ENCODE measurements at places on chromosomes 1 and 21. TPM values are rescaled to one million over a fixed set of nuclear protein-coding genes. Genes with fewer than 3 reads are reported as not detected.

The ESPN gene
- total RNA-seq = 8.4 TPM

The ODR4 gene
- total RNA-seq = 13.9 TPM

The THAP3 gene
- total RNA-seq = 21.6 TPM

The MSH4 gene
- 0.62 TPM for total RNA-seq

The APCS gene
- not detected for total RNA-seq

The NID1 gene
- 72.0 TPM for total RNA-seq

The CD5L gene
- not detected for total RNA-seq

DNA sequence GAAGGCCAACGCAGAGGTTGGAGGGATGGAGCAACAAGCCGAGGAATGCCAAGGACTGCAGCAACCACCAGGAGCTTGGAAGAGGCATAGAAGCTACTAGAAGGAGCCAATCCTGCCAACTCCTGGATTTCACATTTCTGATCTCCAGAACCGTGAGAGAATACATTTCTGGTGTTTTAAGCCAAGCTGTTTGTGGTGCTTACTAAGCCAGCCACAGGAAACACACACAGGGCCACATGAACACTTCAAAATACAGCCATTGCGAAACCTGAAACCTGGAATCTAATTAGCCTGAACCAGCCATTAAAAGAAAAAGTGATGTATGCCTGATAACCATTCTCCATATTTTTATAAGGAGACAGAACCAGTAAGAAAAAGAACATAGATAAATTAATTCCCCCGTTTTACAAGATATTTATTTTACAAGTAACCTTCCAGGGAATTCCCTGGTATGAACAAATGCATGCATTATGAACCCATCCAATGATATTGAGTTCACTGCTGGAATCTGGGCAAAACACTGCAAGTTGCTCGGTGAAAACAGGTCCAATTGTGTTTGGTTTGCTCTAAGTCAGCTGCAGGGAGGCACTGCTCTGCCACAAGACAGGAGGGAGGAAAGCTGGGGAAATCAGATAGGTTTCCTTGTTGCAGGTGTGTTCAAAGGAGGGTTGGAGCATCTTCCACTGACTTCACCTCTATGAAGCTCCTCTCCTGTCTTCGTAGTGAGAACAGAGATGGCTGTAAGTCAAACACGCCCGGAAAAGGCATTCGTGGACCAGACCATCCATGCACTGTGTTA, 70.2 kb downstream of the ETS2 start:
- H3K27me3 ChIP-seq = no peaks in the 10 kb centered on the region
- no peaks in the 10 kb centered on the region for H3K4me1 ChIP-seq
- H3K4me3 ChIP-seq = no peak overlapping the region
- DNase-seq = no peak
- H3K36me3 ChIP-seq = no peaks in the 10 kb centered on the region

- no peaks in the 10 kb centered on the region for H3K4me1 ChIP-seq
- DNase-seq = no peak
- H3K27ac ChIP-seq = no peak overlapping the region
- H3K4me3 ChIP-seq = no peak overlapping the region
- no peaks in the 10 kb centered on the region for H3K36me3 ChIP-seq
These were observed 64.2 kb downstream of the VPS13D start for GRCh38 chr1:12294076-12294475.

DNA sequence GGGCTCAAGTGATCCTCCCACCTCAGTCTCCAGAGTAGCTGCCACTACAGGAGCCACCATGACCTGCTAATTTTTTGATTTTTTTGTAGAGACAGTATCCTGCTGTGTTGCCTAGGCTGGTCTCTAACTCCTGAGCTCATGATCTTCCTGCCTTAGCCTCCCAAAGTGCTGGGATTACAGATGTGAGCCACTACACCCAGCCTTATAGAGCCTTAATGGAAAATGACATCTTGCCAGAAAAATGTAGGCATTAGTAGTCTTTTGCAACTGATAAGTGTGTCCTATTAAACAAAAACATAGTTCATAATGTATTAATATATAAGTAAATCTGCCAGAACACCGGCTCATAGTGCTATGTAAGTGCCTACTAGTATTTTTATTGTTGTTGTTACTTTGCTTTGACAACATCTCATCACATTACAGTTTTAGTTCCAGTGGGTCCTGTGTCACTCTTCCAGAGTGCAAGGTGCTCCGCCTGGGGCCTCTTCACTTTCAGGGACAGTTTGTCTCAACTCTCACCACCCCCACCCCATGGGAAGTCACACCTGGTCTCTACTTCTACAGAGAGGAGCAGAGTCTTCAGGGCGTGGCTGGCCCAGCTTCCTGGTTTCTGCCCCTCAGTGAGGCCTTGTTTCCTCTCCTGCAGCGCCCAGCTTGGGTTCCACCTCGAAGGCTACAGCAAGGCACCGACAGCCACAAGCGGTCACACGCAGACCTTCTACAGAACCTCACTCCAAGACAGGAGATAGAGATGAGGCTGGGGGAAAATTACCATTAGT, 30.1 kb downstream of the RHOU start:
- no peak overlapping the region for H3K4me3 ChIP-seq
- no peaks in the 10 kb centered on the region for H3K36me3 ChIP-seq
- no peak overlapping the region for H3K27ac ChIP-seq
- no peaks in the 10 kb centered on the region for H3K27me3 ChIP-seq

DNA sequence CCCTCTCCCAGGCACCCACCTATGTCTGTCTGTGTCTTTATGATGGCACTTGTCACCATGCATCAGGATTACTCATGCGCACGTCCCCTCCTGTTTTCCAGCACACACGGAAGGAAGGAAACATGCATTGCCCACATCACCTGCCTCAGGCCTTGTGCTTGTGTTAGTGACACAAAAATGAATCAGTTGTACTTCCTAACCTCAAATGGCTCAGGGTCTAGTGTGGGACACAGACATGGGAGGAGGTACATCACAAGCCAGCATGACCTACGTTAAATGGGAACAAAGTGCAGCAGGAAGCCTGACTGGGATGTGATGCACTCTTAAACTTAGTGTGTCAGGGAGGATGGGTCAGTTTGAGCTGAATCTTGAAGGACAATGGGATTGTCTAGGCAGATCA, 126.7 kb downstream of the TRABD2B start:
- H3K36me3 ChIP-seq = no peaks in the 10 kb centered on the region
- DNase-seq = no peak
- peaks cover 6% of the 10 kb centered on the region for H3K4me1 ChIP-seq
- no peak overlapping the region for H3K27ac ChIP-seq
- H3K27me3 ChIP-seq = no peaks in the 10 kb centered on the region
- H3K4me3 ChIP-seq = no peak overlapping the region

- peaks cover 1% of the 10 kb centered on the region for H3K4me1 ChIP-seq
- H3K36me3 ChIP-seq = no peaks in the 10 kb centered on the region
- no peak overlapping the region for H3K4me3 ChIP-seq
- no peak overlapping the region for H3K27ac ChIP-seq
- DNase-seq = no peak
- no peaks in the 10 kb centered on the region for H3K27me3 ChIP-seq
These were observed 19.3 kb downstream of the RSBN1 start for GRCh38 chr1:113792986-113793385.

DNA sequence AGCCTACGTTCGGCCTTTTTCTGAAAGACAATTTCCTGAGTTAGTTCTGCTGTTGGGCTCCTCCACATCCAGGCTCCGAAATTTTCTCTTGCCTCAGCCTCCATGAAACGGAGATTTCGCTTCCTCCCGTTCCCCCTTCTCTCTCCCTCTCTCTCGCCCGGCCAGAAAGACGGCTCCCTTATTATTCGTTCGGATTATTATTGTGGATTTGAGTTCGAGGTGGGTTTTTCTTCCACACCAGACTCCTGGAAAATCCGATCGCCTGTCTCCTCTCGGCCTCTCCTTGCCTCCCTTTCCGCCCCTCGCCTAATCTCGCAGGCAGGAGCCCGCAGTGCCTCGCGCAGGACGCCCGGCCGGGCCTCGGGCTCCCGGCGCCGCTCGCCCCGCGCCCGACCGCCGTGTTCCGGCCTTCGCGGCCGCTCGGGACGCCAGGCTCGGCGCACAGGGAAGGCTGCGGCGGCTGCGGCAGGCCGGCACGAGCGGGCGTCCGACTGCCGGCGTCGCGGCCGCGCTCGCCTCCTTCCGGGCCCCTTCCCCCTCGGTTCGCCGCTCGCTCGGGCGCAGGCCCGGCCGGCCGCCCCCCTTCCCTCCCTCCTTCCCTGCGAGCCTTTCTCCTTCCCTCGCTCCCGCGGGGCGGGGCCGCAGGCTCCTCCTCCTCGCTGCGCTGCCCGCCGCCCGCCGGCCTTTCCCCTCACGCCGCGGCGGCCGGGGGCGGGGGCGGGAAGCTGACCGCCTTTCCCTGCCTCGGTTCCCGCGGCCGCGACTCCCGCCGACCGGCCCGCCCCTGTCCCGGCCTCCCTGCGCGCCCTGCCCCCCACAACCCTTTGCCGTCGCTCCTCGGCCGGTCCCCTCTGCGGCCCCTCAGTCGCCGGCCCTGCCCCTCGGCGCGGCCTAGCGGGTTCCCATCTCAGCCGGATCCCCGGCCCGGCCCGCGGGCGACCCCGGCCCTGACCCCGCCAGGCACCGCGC, at the start of gene ARHGEF11:
Gene ARHGEF11 (minus strand): TSS at position 493 of the 969 bp plus-strand sequence. CDS start 1,412 bp downstream, outside the sequence.
- peak within 1 kb of the TSS; percentile 91 for H3K27ac ChIP-seq
- H3K4me1 ChIP-seq = peaks cover 25% of the 10 kb centered on the region
- no peaks in the 10 kb centered on the region for H3K36me3 ChIP-seq
- peak within 1 kb of the TSS; percentile 46 for H3K4me3 ChIP-seq

- H3K4me1 ChIP-seq = no peaks in the 10 kb centered on the region
- no peak overlapping the region for H3K4me3 ChIP-seq
These were observed 261.3 kb upstream of the ESRRG start for GRCh38 chr1:216984536-216984935.

DNA sequence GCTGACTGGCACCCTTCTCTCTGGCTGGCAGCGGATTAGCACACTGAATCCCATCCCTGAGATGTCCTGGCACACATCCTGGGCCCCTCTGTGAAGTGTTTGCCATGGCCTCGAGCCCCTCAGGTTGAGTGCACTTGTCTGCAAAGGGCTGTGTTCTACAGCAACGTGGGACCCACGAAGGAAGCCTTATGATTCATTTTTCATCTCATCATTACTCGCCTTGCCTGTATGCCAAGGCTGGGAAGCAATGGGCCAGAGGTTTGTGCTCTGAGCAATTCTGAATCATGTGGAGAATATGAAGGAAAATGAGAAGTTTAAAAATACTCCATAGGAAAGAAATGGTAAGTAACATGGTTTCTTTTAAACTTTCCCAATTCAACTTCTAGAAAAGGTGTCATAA, 124.8 kb upstream of the LMO4 start:
- H3K27ac ChIP-seq = no peak overlapping the region
- no peaks in the 10 kb centered on the region for H3K36me3 ChIP-seq
- no peaks in the 10 kb centered on the region for H3K4me1 ChIP-seq
- H3K4me3 ChIP-seq = no peak overlapping the region
- no peak for DNase-seq

- H3K27me3 ChIP-seq = no peaks in the 10 kb centered on the region
- peak overlapping the region; percentile 63 for H3K4me3 ChIP-seq
- no peaks in the 10 kb centered on the region for H3K36me3 ChIP-seq
These were observed 692 bp downstream of the TARDBP start for GRCh38 chr1:11013160-11013531.

DNA sequence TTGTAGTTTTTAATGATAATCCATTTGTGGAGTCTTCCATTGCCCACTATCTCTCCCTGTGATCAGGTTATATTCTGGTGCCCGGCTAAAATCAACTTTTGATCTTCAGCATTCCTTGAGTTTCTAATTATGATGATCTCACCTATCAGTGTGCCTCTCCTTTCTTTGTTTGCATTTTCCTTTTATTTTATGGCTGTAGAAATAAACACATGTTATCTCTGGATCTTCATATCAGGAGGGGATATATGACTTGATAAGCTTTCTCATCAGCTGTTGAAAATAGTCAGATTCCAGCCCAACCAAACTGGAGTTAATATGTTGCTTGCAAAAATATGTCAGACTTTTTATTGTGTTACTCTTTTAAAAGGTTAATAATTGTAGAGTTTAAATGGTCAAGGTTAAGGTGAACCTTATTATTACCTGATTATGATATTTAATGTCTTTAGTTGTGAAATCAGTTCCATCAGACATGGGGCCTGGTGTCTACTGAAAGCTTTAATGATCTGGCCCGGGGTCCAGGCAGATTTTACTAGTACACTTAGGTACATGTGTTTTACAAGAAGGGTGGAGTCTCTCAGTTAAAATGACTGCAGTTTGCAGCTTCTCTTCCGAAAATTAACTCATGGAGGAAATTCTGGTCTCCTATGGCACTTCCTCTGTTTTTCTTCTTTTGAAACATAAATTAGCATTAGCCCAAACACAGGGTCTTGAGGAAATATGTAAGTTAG, 12.8 kb downstream of the KRTAP24-1 start:
- H3K27me3 ChIP-seq = no peaks in the 10 kb centered on the region
- H3K4me3 ChIP-seq = no peak overlapping the region
- H3K4me1 ChIP-seq = no peaks in the 10 kb centered on the region
- no peaks in the 10 kb centered on the region for H3K36me3 ChIP-seq

- H3K27me3 ChIP-seq = no peaks in the 10 kb centered on the region
- H3K4me1 ChIP-seq = no peaks in the 10 kb centered on the region
- no peaks in the 10 kb centered on the region for H3K36me3 ChIP-seq
- no peak overlapping the region for H3K4me3 ChIP-seq
- DNase-seq = no peak
- H3K27ac ChIP-seq = no peak overlapping the region
These were observed 263.9 kb downstream of the NTNG1 start for GRCh38 chr1:107404756-107405155.

DNA sequence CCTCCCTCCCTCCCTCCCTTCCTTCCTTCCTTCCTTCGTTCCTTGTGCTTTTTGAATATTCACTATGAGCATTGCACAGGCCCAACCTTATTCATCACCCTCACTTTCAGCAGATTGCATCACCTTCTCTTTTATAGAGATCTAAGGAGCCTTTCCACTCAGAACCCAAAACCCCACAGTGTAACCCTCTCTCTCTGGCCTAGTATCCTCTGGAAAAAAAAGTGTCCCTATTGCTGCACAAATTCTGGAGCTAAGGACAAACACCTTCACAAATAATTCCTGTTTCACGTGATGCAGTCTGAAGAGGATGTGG, 25.6 kb downstream of the OR10J5 start:
- H3K4me3 ChIP-seq = no peak overlapping the region
- H3K27ac ChIP-seq = no peak overlapping the region
- H3K4me1 ChIP-seq = no peaks in the 10 kb centered on the region
- H3K27me3 ChIP-seq = no peaks in the 10 kb centered on the region
- no peak for DNase-seq
- H3K36me3 ChIP-seq = no peaks in the 10 kb centered on the region

DNA sequence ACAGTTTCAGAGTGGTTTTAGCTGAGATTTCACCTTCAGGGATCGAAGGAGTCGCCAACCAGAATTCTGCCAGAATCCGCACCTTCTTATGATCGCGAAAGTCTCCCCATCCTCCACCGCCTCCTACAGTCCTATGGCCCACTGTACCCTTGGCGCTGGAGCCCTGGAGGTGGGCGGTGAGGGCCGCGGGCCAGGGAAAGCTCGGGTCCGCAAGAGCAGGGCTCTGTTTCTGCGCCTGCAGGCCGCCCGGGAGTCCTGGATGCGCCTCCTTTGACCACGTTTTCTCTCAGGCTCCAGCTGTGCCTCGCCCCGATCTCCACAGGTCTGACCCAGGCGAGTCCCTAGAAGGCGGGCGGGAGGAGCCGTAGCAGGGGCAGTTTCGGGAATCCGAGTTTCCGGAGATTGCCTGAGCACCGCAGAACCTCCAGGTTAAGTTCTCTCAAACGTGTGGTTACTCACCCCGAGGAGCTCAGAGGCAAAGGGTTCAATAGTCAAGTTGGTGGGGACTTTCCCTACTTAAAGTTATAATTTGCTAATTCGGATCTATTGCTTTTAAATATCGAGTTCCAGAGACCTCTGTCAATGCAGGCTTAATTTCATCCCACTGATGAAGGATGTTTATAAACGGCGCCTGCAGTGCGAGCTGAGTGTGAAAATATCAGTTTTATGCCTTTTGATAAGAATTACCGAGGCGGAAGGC, 3.2 kb upstream of the LHX8 start:
- H3K27ac ChIP-seq = no peak overlapping the region
- no peak overlapping the region for H3K4me3 ChIP-seq
- H3K36me3 ChIP-seq = no peaks in the 10 kb centered on the region
- H3K4me1 ChIP-seq = no peaks in the 10 kb centered on the region
